ENCODE measurements at places on chromosomes 4 and X. TPM values are rescaled to one million over a fixed set of nuclear protein-coding genes. Genes with fewer than 3 reads are reported as not detected.

DNA sequence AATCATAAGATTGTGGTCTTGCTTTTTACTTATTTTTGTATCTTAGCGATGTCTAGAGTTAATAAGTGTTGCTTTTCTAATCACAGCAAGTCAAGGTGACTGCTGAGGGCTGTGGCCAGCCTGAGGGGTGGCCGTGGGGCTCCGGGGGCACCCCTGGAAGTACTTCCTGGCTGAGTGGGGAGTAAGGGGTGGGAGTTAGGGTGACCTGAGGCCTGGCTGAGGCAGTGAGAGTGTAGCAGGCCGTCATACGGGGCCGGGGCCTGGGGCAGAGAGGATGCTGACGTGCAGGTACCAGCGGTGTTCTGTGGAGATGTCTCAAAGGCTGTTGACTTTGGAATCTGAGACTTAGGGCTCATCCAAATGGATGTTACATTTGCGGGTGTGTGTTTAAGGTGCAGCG lies 29.3 kb downstream of the PIGG start:
- H3K27ac ChIP-seq = no peak overlapping the region

- H3K27ac ChIP-seq = no peak overlapping the region
- no peak overlapping the region for H3K4me3 ChIP-seq
- H3K36me3 ChIP-seq = no peaks in the 10 kb centered on the region
- H3K27me3 ChIP-seq = no peaks in the 10 kb centered on the region
Observed at GRCh38 chr4:135244056-135244455, 1042.5 kb upstream of the PABPC4L start.

- H3K36me3 ChIP-seq = no peaks in the 10 kb centered on the region
- DNase-seq = no peak
- no peak overlapping the region for H3K4me3 ChIP-seq
Observed at GRCh38 chrX:114819509-114819908, 197.9 kb downstream of the IL13RA2 start.

DNA sequence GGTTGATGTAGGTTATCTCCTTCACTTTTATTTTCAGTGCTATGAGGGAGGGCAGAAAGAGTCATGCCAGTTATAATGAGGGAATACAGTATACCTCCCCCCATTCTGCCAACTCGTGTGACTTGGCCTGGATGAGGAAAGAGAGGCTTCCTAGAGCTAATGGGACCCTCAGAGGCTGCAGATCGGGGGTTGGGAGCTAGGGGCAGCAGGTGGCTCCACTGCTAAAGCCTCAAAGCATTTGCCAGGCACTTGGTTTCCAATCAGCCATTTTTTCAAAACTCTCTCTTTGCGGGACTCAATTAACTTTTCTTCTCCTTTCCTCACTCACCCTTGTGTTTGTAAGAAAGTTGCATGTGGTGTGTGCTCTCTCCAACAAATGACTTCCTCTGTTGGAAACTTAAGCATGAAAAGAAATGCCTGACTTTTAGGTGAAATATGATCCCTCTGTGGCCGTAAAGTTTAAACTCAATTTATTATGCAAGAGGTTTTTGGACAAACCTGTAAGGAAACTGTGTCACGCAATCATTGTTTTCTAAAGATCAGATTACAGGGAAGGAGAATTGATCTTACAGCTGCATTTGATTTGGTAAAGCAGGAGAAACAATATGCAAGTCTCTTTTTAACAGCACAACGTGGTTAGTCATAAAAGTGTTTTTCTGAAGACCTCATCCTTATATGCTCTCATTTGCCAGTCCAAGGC lies 7.0 kb downstream of the SFRP2 start:
- H3K27ac ChIP-seq = no peak overlapping the region
- H3K4me3 ChIP-seq = no peak overlapping the region
- peaks cover 53% of the 10 kb centered on the region for H3K27me3 ChIP-seq
- H3K4me1 ChIP-seq = no peaks in the 10 kb centered on the region
- H3K36me3 ChIP-seq = no peaks in the 10 kb centered on the region

- H3K4me3 ChIP-seq = no peak overlapping the region
- H3K4me1 ChIP-seq = no peaks in the 10 kb centered on the region
- peaks cover 42% of the 10 kb centered on the region for H3K36me3 ChIP-seq
- H3K27me3 ChIP-seq = no peaks in the 10 kb centered on the region
Observed at GRCh38 chr4:103171006-103171405, 27.1 kb downstream of the CENPE start.

- no peaks in the 10 kb centered on the region for H3K4me1 ChIP-seq
- no peak overlapping the region for H3K4me3 ChIP-seq
- H3K27ac ChIP-seq = no peak overlapping the region
- no peaks in the 10 kb centered on the region for H3K27me3 ChIP-seq
- H3K36me3 ChIP-seq = no peaks in the 10 kb centered on the region
Observed at GRCh38 chr4:184983672-184984356, 34.5 kb upstream of the HELT start.

DNA sequence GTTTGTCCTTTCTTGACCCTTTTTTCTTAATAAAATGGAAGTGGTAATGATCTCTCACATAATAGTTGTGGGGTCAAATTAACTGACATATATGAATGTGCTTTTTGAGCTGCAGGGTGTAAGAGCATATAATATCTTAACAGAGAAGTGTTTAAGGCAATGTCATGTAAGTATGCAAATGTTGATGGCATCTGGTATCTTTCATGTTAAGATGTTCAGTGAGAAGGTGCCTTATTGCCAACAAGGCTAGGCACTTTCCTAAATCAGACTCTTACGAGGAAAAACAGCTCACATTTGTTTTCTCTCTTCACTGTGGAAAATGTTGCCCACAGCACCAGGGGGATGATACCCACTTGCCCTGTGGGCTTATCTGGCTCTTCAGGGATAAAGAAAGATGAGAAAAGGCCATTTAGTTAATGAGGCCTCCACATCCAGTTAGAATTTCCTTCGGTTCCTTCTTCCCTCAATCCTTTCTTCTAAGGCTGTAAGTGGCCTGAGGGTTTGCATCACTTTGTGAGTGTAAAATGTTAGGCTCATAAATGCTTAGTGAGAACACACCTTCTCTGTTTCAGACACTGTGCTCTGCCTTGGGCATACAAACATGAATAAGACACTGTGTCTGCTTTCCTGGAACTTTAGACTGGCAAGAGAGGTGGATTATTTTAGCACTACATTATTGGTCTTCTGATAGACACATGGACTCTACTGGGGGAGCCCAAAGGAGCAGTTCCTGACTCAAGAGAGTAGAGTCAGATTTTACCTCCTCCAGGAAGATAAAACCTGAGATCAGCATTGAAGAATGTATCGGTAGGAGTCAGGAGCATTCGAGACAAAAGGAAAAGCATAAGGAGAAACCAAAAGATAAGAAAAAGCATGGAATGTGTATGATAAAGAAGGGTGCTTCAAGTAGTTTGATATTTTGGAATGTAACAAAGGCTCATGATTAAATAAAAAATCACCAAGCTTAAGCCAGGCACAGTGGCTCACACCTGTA lies 135.5 kb downstream of the SOWAHB start:
- no peaks in the 10 kb centered on the region for H3K36me3 ChIP-seq
- no peak for DNase-seq
- peaks cover 10% of the 10 kb centered on the region for H3K27me3 ChIP-seq
- peaks cover 15% of the 10 kb centered on the region for H3K4me1 ChIP-seq
- no peak overlapping the region for H3K4me3 ChIP-seq
- H3K27ac ChIP-seq = no peak overlapping the region

The TREX2 gene
- total RNA-seq = 1.1 TPM

The HTN1 gene
- total RNA-seq = not detected

Data from activated CD4-positive, alpha-beta memory T cell treated with anti-CD3 and anti-CD28 coated beads for 36 hours (primary cell).